Activated T-cell treated with anti-CD3 and anti-CD28 coated beads, Interleukin-2, amount 50 U/mL, for 48 hours (primary cell): ENCODE measurements at places on chromosomes 2 and 18.

DNA sequence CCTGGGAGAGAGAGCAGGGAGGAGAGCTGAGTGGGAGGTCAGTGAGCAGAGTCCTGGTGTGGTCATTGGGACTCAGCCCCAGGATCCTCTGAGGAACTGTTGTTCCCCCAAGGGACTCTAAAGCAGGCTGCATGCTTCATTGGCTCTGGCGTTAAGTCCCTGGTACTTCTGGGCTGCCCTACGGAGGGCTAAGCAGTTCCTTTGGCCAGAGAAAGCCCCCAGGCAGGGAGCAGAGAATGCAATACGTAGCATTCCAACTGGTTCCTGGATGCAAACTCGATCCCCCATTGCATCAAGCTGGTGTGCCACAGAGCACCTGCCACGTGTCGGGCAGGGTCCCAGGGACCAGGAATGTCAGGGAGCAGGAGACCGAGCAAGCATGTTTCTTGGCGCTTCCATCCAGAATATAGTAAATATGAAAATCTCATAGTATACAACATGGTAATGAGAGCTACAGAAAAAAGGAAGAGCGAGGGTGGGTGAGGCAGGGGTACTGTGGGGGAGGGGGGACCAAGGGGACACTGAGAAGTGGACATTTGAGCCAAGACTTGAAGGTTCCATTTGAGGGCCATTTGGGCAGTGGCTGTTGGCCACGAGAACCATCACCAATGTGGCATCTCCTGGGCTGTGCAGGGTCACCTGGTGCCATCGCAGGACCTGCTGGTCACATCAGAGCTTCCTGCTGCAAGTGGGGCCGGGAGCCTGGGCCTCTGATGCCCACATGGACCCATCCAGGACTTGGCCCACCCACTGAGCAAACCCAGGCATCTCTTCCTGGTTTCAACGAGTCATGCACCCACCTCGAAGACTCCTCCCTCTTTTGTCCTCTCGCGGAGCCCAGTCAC lies 160.4 kb downstream of the ASB1 start:
- no peak for DNase-seq

GRCh38 chr2:71730785-71731383 lies 277.5 kb downstream of the DYSF start:
- no peak for DNase-seq

DNA sequence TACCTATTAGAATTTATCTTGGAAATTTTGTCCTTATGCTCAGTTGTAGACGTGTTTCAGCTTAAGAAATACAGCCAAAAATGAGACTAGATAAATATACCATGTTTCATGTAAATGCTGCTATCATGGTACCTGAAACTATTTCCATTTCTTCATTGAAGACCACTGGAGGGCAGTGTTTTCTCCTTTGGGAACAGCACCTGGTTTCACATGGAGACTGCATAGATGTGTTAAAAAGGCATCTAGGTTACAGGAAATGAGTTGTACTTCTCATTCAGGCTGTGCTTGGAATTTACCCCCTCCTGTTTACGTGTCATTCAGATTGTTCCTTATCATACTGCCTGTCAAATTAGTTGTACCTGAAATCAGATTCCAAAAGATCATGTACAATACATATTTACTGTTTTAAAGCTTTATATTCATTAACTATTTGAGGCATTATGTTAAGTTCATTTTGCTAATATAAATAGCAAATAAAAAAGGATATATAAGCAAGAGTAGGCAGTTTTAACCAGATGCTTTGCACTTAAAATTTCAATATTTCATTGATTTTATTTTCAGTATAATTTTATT lies 57.3 kb upstream of the PSMD14 start:
- DNase-seq, result no peak

GRCh38 chr2:20178666-20179465 lies 46.1 kb downstream of the SDC1 start:
- no peak for DNase-seq

DNA sequence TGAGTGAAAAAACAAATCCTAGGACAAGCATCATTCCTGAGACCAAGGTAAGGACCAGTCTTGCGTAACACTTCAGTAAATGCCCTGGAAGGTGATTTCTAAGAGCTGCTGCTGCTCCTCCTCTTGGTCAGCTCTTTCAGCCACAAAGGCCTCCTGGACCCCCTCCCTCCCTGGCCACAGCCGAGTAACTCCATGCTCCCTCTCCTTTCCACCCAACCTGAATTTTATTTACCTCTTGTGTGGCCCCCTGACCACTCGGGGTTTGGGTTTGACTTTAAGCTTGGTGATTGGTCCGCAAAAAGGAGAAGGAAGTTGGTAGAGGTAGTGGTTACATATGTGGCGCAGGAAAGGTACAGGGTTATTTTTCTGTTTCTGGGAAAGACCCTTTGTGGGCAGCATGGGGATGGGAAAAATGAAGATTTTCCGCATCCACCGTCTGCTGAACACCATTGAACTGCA lies 9.2 kb downstream of the HTRA2 start:
- DNase-seq, result no peak

DNA sequence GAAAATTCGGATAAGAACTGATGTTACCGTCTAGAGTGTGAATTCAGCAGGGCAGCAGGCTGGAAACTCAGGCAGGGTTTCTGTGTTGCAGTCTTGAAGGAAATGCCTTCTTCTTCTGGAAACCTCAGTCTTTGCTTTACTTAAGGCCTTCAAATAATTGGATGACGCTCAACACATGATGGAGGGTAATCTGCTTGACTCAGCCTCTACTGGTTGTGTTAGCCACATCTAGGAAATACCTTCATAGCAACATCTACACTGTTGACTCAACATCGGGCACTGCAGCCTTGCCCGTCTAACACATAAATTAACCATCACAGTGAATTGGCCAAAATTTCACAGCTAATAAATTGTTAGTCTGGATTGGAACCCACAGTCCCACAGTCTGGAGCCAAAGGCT lies 37.2 kb downstream of the YPEL5 start:
- DNase-seq, result no peak

GRCh38 chr2:144320491-144320890 lies 199.4 kb downstream of the ZEB2 start:
- peak; percentile 62 for DNase-seq

- no peak for DNase-seq
Measured at GRCh38 chr2:64344999-64345576, 108.9 kb upstream of the LGALSL start.

DNA sequence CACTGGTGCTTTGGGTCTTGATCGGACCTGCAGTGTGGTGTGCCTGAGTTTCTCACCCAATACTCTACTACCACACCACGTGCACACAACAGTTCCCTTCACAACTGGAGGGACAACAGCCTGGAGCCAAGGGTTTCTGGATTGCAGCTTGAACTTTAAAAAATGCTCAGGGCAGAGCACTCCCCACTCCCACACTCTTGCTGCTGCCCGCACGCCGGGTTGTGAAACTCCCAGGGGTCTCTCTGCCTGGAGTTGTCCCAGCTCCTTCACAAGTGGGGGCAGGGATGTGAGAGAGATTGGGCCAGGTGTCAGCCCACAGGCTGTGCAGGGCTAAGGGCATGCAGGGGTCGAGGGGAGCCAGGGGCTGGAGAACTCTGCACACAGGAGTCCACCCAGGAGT lies 89.4 kb downstream of the GALR1 start:
- no peak for DNase-seq

GRCh38 chr2:27095745-27096651 lies 9.4 kb downstream of the KHK start:
- DNase-seq, result peak; percentile 54

DNA sequence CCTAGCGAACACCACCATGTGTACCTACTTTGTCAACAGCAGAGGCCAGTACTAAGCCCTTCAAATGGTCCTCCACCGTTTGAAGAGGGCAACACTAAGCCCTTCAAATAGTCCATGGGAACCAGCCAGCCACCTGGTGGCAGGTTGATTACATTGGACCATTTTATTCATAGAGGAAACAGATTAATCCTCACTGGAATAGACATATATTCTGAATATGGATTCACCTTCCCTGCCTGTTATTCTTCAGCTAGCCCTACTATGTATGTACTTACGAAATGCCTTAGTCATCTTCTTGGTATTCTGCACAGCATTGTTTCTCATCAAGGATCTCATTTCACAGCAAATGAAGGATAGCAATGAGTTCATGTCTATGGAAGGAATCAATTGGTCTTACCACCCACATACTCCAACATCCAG lies 10.0 kb upstream of the ZNF396 start:
- no peak for DNase-seq

DNA sequence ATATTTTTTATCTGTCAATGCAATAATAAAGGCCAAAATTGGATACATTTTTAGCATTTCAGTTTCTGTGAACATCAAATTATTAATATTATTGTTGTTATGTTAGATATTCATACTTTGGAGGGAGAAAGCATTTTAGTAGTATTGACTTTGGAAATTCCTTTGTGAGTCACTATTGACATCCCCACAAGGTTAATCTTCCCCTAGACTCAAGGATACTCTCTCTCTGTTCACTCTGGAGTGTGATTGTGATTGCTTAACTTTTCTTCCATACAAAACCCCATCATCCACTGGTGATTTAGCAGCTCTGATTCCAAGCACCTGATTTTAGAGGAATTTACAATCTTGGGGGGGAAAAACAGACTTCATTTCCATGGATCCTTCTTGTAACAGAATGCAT lies 352.0 kb downstream of the THSD7B start:
- DNase-seq, result no peak

GRCh38 chr18:47582093-47582492 lies 330.6 kb upstream of the SKOR2 start:
- DNase-seq, result no peak

DNA sequence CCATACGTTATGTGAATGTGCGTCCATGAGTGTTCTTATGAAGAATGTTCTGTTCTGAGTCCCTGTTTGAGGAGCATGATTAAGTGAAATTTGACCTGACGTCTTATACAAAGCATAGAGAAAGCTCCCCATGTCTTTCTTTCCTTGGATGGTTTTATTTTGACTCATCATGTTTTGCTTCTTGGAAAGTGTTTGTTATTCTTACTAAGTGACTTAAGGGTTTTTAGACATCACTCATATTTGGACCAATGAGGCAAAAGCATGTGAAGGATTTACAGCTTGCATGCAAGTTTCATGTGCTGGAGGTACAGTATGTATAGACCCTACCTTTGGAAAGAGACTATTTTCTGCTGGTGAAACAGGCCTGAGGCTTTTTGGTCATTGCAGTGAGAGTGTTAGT lies 33.5 kb upstream of the ZEB2 start:
- no peak for DNase-seq

GRCh38 chr2:19360266-19360965 lies 2.0 kb upstream of the OSR1 start:
- DNase-seq, result no peak

DNA sequence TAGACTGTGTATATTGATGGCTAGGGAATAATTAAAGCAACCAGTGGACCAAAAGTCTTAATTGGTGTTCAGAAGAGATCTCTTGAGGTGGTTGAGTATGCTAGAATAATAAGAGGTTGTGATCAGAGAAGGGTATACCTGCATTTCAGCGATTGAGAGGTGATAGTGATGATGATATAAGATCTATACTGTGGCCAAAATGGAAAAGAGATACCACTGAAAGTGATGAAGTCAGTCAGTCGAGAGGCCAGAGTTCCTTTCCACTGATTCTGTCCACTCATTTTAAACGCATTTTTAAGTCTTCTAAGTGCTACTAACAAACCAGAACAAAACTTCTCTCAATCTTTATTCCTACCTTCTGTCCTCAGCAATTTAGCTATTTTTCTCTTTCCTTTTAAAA lies 32.9 kb downstream of the ACTR3 start:
- DNase-seq, result no peak

DNA sequence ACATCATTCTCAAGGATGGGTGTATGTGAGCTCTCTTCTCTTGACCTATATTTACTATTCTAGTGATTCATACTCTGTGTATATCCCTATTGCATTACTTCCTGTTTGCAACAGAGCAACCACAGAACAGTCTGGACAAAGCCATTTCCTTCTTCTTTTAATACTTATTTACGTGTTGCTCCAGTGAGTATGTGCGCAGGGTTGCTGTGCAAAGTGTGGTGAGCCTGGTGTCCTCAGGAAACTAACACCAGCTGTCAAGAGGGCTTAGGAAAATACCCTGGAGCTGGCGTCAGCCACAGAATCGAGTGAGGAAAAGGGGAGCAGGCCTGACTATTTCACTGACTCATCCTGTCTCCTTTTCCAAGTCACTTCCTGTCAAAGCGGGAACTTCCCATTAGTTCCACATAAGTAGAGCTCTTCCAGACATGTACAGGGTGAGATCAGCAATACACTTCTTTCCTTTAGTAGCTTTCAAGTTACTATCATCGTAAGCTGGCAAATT lies 214.1 kb upstream of the COPS8 start:
- DNase-seq, result no peak

GRCh38 chr2:119897736-119898395 lies 115.0 kb upstream of the EPB41L5 start:
- DNase-seq, result no peak

- no peak for DNase-seq
Measured at GRCh38 chr2:228549441-228550007, 368.0 kb upstream of the SPHKAP start.

- DNase-seq, result no peak
Measured at GRCh38 chr18:9413576-9413975, 61.7 kb upstream of the RALBP1 start.

DNA sequence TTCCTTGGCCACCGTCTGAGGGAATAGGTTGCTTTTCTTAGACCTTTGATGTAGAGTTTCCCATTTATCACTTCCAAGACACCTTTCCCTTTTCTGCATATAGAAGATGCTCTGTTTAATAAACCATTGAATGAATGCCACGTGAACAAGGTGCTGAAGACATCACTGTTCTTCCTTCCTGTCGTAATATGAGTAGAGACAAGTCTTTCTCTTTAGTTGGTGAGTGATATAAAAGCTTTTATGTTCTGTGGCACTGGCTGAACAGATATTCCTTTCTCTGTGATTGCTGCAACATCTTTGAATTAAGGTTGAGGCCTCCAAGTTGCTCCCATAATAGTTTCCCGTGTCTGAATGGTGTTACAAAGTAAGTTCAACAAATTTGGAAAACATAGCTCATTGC lies 38.7 kb downstream of the TTC39C start:
- no peak for DNase-seq

DNA sequence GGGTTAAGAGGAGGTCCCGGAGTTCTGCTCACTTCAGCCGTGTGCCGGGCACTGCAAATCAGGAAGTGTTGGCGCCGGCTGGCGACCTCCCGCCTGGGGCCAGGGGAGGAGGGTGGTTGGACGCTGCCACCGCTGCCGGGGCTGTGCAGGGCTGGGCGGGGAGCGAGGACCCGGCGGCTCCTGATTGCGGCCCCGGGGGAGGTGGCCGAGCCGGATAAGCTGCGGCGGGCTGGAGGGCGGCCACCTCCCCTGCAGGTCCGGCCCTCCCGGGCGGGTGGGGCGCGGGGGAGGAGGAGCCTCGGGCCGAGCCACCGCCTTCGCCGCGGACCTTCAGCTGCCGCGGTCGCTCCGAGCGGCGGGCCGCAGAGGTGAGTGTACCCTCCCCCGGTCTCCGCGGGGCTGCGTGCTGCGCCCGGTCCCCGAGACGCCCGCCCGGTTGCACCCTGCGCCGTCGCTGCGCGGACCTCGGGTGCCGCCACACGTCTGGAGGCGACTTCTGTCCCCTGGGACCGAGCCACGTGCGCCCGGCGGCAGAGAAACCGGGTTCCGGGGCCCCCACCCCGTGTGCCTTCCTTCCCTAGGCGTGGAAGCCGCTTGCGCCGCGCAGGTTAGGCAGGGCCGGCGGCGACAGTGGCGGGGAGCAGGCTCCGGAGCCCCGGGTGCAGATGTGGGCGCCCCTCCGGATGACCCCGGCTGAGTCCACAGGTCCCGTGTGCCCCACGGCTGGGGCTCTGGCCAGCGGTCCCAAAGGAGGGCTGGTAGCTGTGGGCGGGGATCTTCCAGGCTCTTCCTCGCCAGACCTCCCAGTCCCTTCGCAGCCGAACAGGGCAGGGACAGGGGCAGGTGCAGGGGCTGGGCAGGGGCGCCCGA lies at the start of gene STEAP3:
Gene STEAP3, plus strand, starts transcription at position 314 of the 870 bp plus-strand sequence. CDS start 7,179 bp downstream, outside the sequence.
- DNase-seq, result no peak

- DNase-seq, result peak; percentile 51
Measured at GRCh38 chr2:73939419-73939818, 12.7 kb downstream of the DGUOK start.
